ENCODE measurements at places on chromosomes 12 and 14.

DNA sequence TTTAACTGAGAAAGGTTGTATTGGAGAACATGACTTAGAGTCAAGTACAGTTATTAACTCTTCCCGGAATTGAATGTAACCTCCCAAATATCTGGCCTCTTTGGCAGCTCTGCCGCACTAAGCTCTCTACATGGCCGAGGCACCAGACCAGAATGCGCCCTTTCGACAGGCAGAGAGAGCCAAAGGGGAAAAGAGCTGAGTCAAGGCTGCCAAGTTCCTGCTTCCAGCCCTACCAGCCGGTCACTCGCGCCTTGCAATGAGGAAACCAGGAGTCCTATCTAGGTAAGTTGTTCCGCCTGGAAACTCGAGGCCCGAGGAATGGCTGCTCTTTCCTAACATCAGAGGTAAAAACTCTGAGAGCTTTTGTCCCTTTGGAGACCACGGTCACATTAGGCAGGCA lies 172.2 kb downstream of the BRMS1L start:
- DNase-seq: no peak

- DNase-seq: no peak
These were observed 1480.2 kb downstream of the AACS start for GRCh38 chr12:126545411-126545810.

GRCh38 chr12:129635021-129635685 lies 268.7 kb downstream of the TMEM132D start:
- no peak for DNase-seq

DNA sequence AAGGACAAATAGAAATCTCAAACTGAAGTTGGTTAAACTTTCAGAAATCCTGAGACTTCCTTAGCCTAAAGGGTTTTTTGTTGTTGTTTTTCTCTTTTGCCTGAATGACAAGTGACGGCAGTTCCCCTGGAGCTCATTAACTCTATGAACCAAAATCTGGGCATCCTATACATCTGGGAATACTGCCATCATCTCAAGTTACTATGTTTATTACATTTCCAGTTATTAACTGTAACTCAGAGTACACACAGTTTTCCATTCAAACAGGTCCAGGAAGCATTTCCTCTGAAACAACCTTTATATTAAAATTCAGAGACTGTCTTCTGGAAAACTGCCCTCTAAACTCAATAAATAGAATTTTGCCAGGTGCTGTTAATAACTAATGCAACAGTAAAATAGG lies 55.6 kb upstream of the CDKL1 start:
- DNase-seq: no peak

- no peak for DNase-seq
These were observed 39.5 kb downstream of the L2HGDH start for GRCh38 chr14:50272498-50272897.

GRCh38 chr14:89215531-89215930 lies 201.5 kb downstream of the FOXN3 start:
- DNase-seq: no peak

DNA sequence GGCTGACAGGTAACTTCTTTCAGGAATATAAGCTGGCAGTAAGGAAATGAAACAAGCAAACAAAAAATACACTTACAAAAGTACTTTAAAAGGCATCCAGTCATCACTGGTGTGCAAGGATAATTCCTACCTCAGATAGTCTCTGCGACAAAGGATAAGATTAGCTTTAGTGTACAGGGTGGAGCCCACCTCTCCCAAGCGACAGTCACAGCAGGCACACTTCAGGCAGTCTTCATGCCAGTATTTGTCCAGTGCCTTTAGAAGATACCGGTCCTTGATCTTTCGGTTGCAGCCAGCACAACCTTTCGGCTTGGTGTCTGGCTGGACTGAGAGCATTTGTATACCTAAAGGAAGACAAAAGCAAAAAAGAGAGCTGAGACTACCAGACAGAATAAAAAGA lies 5.4 kb downstream of the LMO3 start:
- no peak for DNase-seq
